Activated CD8-positive, alpha-beta T cell treated with anti-CD3 and anti-CD28 coated beads, Interleukin-2, amount 10 ng/mL, durations not matched to agents 7 days and 5 days (primary cell): ENCODE measurements at places on chromosomes 1 and 21.
A peak's percentile ranks its signal among the peaks of the same experiment; 100 is the strongest.

- no peaks in the 10 kb centered on the region for H3K4me1 ChIP-seq
- DNase-seq, result no peak
- H3K4me3 ChIP-seq, result no peak overlapping the region
- H3K27ac ChIP-seq, result no peak overlapping the region
- peaks cover 7% of the 10 kb centered on the region for H3K27me3 ChIP-seq
- H3K36me3 ChIP-seq, result no peaks in the 10 kb centered on the region
Observed at GRCh38 chr21:30984889-30985288, 53.4 kb downstream of the KRTAP19-8 start.

- no peaks in the 10 kb centered on the region for H3K27me3 ChIP-seq
- no peak overlapping the region for H3K27ac ChIP-seq
- H3K4me3 ChIP-seq, result no peak overlapping the region
- no peak for DNase-seq
- no peaks in the 10 kb centered on the region for H3K36me3 ChIP-seq
Observed at GRCh38 chr21:28294051-28294450, 698.6 kb downstream of the LTN1 start.

DNA sequence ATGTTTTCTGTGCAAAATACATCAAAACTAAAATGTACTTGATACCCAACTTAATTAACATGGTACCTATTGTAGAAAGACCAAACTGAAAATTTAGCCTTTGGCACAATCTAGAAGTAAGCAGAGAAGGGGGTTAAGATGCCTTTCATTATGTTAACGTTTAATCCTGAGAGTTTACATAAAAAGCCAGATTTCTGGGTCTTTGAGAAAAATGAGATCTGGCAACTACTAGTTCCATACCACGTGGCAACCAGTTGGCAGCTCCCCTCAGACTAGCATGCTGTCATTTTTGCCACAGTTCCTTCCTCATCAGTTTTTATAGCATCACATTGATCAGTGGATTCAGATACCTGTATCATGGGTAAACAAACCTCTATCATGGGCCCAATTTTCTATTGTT is 1.5 kb downstream of the RO60 start:
- H3K27me3 ChIP-seq, result no peaks in the 10 kb centered on the region
- H3K4me1 ChIP-seq, result peaks cover 47% of the 10 kb centered on the region
- no peak for DNase-seq
- peak overlapping the region; percentile 97 for H3K4me3 ChIP-seq
- H3K27ac ChIP-seq, result no peak overlapping the region

- H3K4me1 ChIP-seq, result no peaks in the 10 kb centered on the region
- peaks cover 29% of the 10 kb centered on the region for H3K27me3 ChIP-seq
- no peak overlapping the region for H3K27ac ChIP-seq
- DNase-seq, result no peak
Observed at GRCh38 chr1:39147099-39148025, 57.1 kb upstream of the MACF1 start.

DNA sequence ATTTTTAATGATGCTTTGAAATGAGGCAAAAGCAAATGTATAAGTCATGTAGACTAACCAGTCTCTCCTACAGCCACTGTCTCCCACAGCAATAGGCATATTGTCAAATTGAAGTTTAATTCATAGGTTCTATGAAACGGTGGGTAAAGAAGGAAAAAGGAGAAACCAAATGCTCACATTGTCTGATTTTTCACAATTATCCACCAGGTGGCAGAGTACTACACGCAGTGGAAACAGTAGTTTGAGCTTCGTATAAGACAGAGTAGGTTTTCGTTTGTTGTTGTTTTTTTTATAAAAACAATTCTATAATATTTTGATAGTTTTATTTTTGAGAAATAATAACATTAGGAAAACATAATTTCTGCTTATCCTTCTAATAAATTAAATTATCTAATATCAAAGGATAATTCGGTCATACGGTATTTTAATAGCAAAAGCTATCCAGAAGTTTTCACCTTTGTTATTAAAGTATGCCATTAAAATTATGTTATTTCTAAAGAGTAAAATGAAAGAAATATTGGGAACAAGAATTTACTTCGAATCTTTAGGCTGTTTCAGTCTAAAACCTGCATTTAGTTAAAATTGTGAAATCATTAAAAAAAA is 39.1 kb downstream of the TYW3 start:
- peak; percentile 31 for DNase-seq
- H3K27me3 ChIP-seq, result peaks cover 7% of the 10 kb centered on the region
- no peak overlapping the region for H3K4me3 ChIP-seq
- H3K27ac ChIP-seq, result no peak overlapping the region
- H3K36me3 ChIP-seq, result no peaks in the 10 kb centered on the region

GRCh38 chr1:114470681-114471080 is 40.3 kb downstream of the TRIM33 start:
- peaks cover 35% of the 10 kb centered on the region for H3K4me1 ChIP-seq
- no peaks in the 10 kb centered on the region for H3K27me3 ChIP-seq
- no peak overlapping the region for H3K4me3 ChIP-seq
- DNase-seq, result no peak
- peaks cover 31% of the 10 kb centered on the region for H3K36me3 ChIP-seq

DNA sequence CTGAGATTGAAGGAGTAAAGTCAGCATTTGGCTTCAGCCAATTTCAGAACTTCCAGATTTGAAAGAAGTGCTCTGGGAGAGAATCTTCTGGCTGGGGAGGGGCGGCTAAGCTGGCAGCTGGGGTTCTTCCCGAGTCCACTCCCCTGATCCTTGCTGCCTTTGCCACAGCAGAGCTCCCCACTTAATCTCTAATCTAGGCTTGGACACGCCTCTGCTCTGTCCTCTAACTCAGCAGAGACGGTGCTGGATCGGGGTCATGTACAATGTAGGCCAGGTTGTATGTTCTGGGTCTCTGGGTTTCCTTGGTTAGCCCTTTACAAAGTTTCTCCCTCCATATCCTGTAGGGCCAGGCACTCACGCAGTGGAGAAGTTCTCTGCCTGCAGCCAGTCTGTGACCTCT is 10.1 kb upstream of the GSTM3 start:
- H3K4me3 ChIP-seq, result no peak overlapping the region
- no peaks in the 10 kb centered on the region for H3K36me3 ChIP-seq
- no peak for DNase-seq
- H3K4me1 ChIP-seq, result no peaks in the 10 kb centered on the region
- H3K27ac ChIP-seq, result no peak overlapping the region

GRCh38 chr1:23718482-23718881 is 24.8 kb upstream of the ELOA start:
- DNase-seq, result no peak
- H3K4me3 ChIP-seq, result no peak overlapping the region
- H3K36me3 ChIP-seq, result peaks cover 7% of the 10 kb centered on the region
- peaks cover 3% of the 10 kb centered on the region for H3K4me1 ChIP-seq
- no peak overlapping the region for H3K27ac ChIP-seq
- H3K27me3 ChIP-seq, result no peaks in the 10 kb centered on the region

- H3K36me3 ChIP-seq, result no peaks in the 10 kb centered on the region
- no peak overlapping the region for H3K4me3 ChIP-seq
- H3K4me1 ChIP-seq, result no peaks in the 10 kb centered on the region
- DNase-seq, result no peak
Observed at GRCh38 chr1:163610486-163610885, 288.7 kb downstream of the NUF2 start.

DNA sequence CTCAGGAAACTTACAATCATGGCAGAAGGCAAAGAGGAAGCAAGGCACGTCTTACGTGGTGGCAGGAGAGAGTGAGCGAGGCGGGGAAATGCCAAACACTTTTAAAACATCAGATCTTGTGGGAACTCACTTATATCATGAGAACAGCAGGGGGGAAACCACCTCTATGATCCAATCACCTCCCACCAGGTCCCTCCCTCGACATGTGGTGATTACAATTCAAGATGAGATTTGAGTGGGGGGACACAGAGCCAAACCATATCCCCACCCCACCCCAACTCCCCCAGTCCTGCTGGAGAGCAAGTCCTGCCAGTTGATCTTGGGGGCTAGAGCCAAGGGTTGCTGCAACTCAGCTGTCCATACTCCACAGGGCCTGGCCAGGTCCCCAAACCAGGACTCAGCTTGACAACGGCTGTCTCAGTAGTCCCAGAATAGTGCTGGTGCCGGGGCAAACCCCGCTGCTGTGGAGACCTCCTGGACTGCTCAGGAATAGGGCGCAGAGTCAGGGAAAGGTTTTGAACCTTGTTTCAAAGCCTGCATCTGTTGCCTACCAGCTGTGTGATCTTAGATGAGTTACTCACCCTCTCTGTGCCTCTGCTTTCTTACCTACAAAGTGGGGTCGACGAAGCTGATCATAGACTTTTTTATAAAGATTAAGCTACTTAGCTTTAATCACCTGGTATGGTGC is 79.5 kb downstream of the STUM start:
- H3K4me3 ChIP-seq, result no peak overlapping the region
- no peak overlapping the region for H3K27ac ChIP-seq
- no peak for DNase-seq
- no peaks in the 10 kb centered on the region for H3K27me3 ChIP-seq

DNA sequence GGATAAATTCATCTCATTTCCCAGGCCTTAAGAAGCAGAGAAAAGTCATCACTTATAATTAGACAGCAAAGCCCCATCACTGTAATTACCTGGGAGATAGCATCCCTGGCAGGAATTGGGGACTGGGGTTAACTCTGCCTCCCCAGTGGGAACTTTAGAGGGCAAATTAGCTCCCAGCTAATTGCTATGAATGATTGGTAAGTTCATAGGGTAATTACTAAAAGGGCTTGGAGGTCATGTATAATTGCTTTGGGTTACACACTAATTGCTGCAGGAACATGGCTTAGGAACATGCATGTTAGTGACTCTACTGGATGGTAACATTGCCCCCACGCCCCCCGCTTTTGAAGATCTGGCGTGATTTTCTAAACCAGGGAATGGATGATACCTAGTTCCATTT is 64.8 kb downstream of the UBE2T start:
- no peak overlapping the region for H3K4me3 ChIP-seq
- DNase-seq, result no peak
- H3K36me3 ChIP-seq, result no peaks in the 10 kb centered on the region

- DNase-seq, result no peak
- no peak overlapping the region for H3K4me3 ChIP-seq
- peaks cover 54% of the 10 kb centered on the region for H3K36me3 ChIP-seq
Observed at GRCh38 chr1:54857746-54858561, 29.0 kb downstream of the DHCR24 start.
